ENCODE measurements at places on chromosomes 5 and 9. TPM values are rescaled to one million over a fixed set of nuclear protein-coding genes. Genes with fewer than 3 reads are reported as not detected.

Gene LPAR1
- 23.2 TPM for total RNA-seq

- no peak for DNase-seq
- H3K36me3 ChIP-seq, result no peaks in the 10 kb centered on the region
- peaks cover 92% of the 10 kb centered on the region for H3K4me1 ChIP-seq
- H3K4me3 ChIP-seq, result no peak overlapping the region
- H3K27ac ChIP-seq, result peak overlapping the region; percentile 70
Observed at GRCh38 chr9:124217836-124218437, 39.8 kb upstream of the NEK6 start.

DNA sequence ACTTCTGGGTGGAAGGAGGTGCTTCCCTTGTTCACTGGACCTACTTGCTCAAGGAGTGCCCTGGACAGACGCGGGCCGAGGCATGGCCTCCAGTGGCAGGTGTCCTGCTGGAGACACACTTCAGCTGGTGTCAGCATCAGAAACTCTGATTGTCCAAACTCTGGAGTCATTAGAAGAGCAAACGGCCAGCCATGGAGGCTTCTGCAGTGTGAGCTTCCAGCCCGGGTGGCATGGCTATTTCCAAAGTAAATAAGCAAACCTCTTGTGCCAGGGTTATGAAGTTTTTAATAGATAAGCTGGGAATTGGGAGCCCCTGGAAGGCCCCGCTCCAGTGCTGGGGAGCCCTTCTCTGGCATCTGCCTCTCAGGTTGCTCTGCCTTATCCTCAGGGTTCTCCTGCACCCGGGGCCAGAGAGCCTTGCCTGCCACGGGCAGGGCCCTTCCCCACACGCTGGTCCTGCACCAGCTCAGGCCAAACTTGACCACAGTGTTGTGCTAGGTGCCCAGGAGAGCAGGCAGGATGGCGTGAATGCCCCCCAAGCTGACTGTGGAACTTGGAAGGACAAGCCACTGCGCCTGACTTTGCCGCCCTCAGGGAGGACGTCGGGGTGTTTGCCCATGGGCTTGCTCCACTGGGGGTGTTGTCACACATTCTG lies 285.6 kb downstream of the GADD45G start:
- no peak overlapping the region for H3K27ac ChIP-seq
- peaks cover 12% of the 10 kb centered on the region for H3K4me1 ChIP-seq
- no peak overlapping the region for H3K4me3 ChIP-seq
- H3K27me3 ChIP-seq, result no peaks in the 10 kb centered on the region

GRCh38 chr9:127667127-127667844 lies 39.5 kb upstream of the CFAP157 start:
- no peak overlapping the region for H3K27ac ChIP-seq
- no peaks in the 10 kb centered on the region for H3K27me3 ChIP-seq
- DNase-seq, result no peak
- peaks cover 8% of the 10 kb centered on the region for H3K4me1 ChIP-seq

DNA sequence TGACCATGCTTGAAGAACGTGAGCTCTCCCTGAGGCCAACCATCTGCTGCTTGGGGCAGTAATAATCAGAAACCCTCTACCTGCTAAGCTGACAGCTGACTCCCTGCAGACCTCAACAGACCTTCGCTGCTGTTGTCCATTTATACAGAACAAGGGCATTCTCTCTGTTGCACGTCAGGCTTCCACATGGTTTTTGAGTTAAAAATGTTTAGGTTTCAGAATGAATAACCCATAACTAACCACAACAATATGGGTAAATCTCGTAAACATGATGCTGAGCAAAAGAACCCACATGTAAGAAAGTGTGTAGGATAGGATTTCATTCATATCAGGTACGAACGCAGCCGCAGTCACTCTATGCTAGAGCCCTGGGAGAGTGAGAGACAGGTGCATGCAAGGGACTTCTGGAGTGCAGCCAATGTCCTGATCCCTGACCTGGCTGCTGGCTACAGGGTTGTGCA lies 348.5 kb downstream of the MED10 start:
- H3K4me3 ChIP-seq, result no peak overlapping the region
- H3K4me1 ChIP-seq, result no peaks in the 10 kb centered on the region
- H3K27me3 ChIP-seq, result no peaks in the 10 kb centered on the region

GRCh38 chr5:9781275-9781674 lies 151.1 kb upstream of the TAS2R1 start:
- no peak for DNase-seq
- H3K4me3 ChIP-seq, result no peak overlapping the region
- H3K27me3 ChIP-seq, result no peaks in the 10 kb centered on the region
- no peaks in the 10 kb centered on the region for H3K36me3 ChIP-seq

DNA sequence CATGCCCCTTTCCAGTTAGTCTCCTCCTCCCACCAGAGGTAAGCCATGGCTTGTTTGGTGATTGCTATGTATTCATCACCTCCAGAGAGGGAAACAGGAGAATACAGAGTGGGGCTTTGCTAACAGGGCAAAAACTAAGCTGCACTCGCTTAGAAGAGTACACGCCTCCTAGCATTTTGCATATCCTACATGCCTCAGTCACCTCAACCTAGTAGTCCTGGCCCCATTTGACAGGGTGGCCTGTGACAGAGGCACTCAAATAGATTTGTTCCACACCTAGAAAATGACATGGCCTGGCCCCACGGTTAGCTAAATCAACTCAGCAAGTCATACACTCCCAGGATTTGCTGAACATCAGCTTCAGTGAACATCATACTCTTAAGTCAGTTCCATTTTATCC lies 90.7 kb downstream of the CYFIP2 start:
- DNase-seq, result no peak
- H3K4me3 ChIP-seq, result no peak overlapping the region
- no peak overlapping the region for H3K27ac ChIP-seq
- no peaks in the 10 kb centered on the region for H3K27me3 ChIP-seq

Gene ADGRD2
- total RNA-seq, result not detected

GRCh38 chr5:168177831-168178450 lies 113.5 kb upstream of the WWC1 start:
- no peaks in the 10 kb centered on the region for H3K27me3 ChIP-seq
- no peak overlapping the region for H3K4me3 ChIP-seq
- H3K4me1 ChIP-seq, result no peaks in the 10 kb centered on the region
- DNase-seq, result no peak
- H3K27ac ChIP-seq, result no peak overlapping the region
- H3K36me3 ChIP-seq, result no peaks in the 10 kb centered on the region

DNA sequence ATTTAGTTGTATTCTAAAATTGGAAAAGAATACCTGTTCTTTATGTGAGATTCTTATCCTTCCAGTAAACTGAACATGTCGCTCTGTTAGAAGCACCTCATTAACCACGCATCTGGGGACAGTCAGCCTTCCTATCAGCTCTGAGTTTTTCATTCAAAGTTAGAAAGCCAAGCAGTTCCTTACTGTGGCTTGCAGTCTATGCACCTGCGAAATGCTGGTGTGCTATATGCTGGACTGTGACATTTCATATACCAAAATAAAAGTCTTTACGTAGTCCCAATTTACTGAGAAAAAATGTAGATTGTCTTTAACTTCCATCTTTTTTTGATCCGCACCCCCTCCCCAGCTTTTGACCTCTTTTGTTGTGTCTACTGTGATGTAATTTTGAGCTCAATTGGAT lies 4.3 kb downstream of the ANP32B start:
- no peak for DNase-seq
- H3K27me3 ChIP-seq, result no peaks in the 10 kb centered on the region
- no peak overlapping the region for H3K4me3 ChIP-seq
- H3K4me1 ChIP-seq, result peaks cover 55% of the 10 kb centered on the region
- no peaks in the 10 kb centered on the region for H3K36me3 ChIP-seq

- no peak overlapping the region for H3K27ac ChIP-seq
- peaks cover 6% of the 10 kb centered on the region for H3K4me1 ChIP-seq
- no peak for DNase-seq
- H3K27me3 ChIP-seq, result no peaks in the 10 kb centered on the region
Observed at GRCh38 chr5:158810615-158811014, 289.1 kb downstream of the EBF1 start.

- H3K27ac ChIP-seq, result no peak overlapping the region
- no peak for DNase-seq
- H3K4me1 ChIP-seq, result peaks cover 11% of the 10 kb centered on the region
Observed at GRCh38 chr5:10858307-10858706, 97.3 kb upstream of the DAP start.

GRCh38 chr5:63495225-63495624 lies 467.0 kb downstream of the HTR1A start:
- no peak for DNase-seq
- no peak overlapping the region for H3K27ac ChIP-seq
- H3K27me3 ChIP-seq, result no peaks in the 10 kb centered on the region
- no peak overlapping the region for H3K4me3 ChIP-seq
- H3K4me1 ChIP-seq, result no peaks in the 10 kb centered on the region
- no peaks in the 10 kb centered on the region for H3K36me3 ChIP-seq

Gene ZBTB43
- 30.2 TPM for total RNA-seq

- H3K27ac ChIP-seq, result no peak overlapping the region
- no peak overlapping the region for H3K4me3 ChIP-seq
- H3K36me3 ChIP-seq, result no peaks in the 10 kb centered on the region
- no peaks in the 10 kb centered on the region for H3K4me1 ChIP-seq
- H3K27me3 ChIP-seq, result no peaks in the 10 kb centered on the region
Observed at GRCh38 chr9:82022121-82022520, 33.5 kb downstream of the SPATA31D1 start.

Gene HTR4
- total RNA-seq, result not detected

DNA sequence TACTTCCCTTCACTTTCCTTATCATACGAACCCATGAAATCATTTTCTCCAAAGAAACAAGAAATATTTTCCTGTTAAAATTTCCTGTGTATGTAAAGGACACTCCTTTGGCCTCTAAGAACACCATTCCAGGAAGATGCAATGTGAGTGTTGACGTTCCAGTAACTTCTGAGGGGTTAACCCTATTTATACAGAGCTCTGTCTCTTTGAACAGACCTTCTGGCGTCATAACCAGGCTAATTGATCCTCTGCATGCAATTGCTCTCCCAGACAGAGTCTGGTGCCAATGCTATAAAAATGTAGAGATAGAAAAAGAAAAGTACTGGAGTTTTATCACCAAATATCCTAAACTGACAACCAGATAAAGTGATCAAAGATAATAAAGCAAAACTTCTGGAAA lies 218.5 kb downstream of the TLE1 start:
- H3K27ac ChIP-seq, result no peak overlapping the region
- no peaks in the 10 kb centered on the region for H3K36me3 ChIP-seq
- no peak for DNase-seq
- H3K4me1 ChIP-seq, result no peaks in the 10 kb centered on the region
- no peak overlapping the region for H3K4me3 ChIP-seq
- H3K27me3 ChIP-seq, result no peaks in the 10 kb centered on the region

Gene CARD9
- total RNA-seq, result 15.0 TPM

DNA sequence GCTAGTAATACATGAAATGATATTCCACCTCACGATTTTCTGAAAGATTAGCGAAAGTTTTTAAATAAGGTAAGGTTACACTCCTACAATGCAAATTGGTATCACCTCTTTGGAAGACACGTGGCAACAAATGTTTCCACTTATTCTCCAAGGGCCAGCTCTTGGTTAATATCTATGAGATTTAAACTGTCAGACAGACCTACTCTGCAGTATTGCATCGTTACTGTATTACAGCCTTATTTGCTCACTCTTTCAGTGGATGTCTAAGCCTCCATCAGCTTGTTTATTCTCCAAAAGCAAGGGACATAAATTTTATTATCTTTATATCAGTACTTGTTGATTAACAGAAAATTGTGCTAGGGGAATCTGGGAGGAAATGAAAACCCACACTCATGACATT lies 135.7 kb downstream of the MLLT3 start:
- no peaks in the 10 kb centered on the region for H3K4me1 ChIP-seq
- no peak overlapping the region for H3K27ac ChIP-seq
- no peak for DNase-seq
- no peaks in the 10 kb centered on the region for H3K36me3 ChIP-seq
- no peaks in the 10 kb centered on the region for H3K27me3 ChIP-seq

DNA sequence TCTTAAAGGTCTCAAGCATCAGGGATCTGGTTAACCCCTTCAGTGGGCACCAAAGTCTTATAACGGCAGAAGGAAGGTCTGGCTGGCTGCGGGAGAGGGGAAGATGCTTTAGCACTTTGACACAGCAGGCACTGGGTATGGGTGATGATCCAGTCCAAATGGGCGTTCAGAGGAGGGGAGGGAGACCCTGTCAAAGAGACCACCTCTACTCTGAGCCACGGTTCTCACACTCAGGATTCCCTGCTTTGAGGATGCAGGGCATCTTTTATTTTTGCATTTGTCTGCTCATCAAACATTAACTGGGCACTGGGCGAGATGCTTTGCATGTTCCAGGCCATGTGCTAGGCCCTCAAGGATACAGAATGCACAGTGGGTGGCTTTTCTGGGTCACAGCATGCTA lies 204.0 kb downstream of the DAB2IP start:
- H3K27ac ChIP-seq, result no peak overlapping the region
- no peaks in the 10 kb centered on the region for H3K27me3 ChIP-seq
- no peak for DNase-seq
- H3K4me1 ChIP-seq, result peaks cover 15% of the 10 kb centered on the region

DNA sequence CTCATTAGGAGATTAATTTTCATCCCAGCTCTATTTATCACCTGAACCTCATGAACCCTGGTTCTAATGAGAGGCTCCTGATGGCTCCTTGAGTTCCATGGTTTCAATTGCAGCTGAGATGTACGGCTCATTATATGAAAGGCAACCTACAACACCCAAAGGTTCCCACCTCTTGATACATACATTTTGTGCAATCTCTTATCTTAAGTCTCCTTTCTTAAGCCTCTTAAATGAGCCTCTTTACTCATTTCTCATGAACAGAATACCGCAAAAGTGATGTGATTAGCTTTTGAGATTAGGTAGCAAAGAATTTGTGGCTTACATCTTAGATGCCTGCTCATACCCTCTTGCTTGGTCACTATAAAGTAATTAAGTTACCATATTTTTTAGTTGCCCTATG lies 1964.0 kb upstream of the CDH6 start:
- H3K27me3 ChIP-seq, result no peaks in the 10 kb centered on the region
- no peak overlapping the region for H3K27ac ChIP-seq
- DNase-seq, result no peak
- no peak overlapping the region for H3K4me3 ChIP-seq
- no peaks in the 10 kb centered on the region for H3K36me3 ChIP-seq

Gene SPATA31E1
- total RNA-seq, result not detected

- H3K36me3 ChIP-seq, result no peaks in the 10 kb centered on the region
- no peak overlapping the region for H3K27ac ChIP-seq
- DNase-seq, result no peak
- H3K4me1 ChIP-seq, result no peaks in the 10 kb centered on the region
- no peaks in the 10 kb centered on the region for H3K27me3 ChIP-seq
- H3K4me3 ChIP-seq, result no peak overlapping the region
Observed at GRCh38 chr9:105405514-105406131, 42.2 kb upstream of the FSD1L start.

- H3K4me3 ChIP-seq, result no peak overlapping the region
- peaks cover 1% of the 10 kb centered on the region for H3K4me1 ChIP-seq
- H3K36me3 ChIP-seq, result no peaks in the 10 kb centered on the region
- no peak overlapping the region for H3K27ac ChIP-seq
- peaks cover 4% of the 10 kb centered on the region for H3K27me3 ChIP-seq
Observed at GRCh38 chr5:133478199-133478985, 133.9 kb downstream of the FSTL4 start.

- H3K36me3 ChIP-seq, result no peaks in the 10 kb centered on the region
- no peak overlapping the region for H3K27ac ChIP-seq
- no peaks in the 10 kb centered on the region for H3K4me1 ChIP-seq
- H3K4me3 ChIP-seq, result no peak overlapping the region
- no peaks in the 10 kb centered on the region for H3K27me3 ChIP-seq
- DNase-seq, result no peak
Observed at GRCh38 chr9:72278959-72279358, 86.0 kb downstream of the ZFAND5 start.

Gene CKMT2
- 1.4 TPM for total RNA-seq

GRCh38 chr9:129163753-129164152 lies 14.3 kb downstream of the IER5L start:
- no peaks in the 10 kb centered on the region for H3K36me3 ChIP-seq
- H3K4me3 ChIP-seq, result no peak overlapping the region
- peaks cover 29% of the 10 kb centered on the region for H3K4me1 ChIP-seq
- no peak for DNase-seq
- H3K27me3 ChIP-seq, result no peaks in the 10 kb centered on the region
- H3K27ac ChIP-seq, result peak overlapping the region; percentile 41

Gene ANXA1
- total RNA-seq, result 340 TPM
